ENCODE measurements at places on chromosomes 2 and 18.

DNA sequence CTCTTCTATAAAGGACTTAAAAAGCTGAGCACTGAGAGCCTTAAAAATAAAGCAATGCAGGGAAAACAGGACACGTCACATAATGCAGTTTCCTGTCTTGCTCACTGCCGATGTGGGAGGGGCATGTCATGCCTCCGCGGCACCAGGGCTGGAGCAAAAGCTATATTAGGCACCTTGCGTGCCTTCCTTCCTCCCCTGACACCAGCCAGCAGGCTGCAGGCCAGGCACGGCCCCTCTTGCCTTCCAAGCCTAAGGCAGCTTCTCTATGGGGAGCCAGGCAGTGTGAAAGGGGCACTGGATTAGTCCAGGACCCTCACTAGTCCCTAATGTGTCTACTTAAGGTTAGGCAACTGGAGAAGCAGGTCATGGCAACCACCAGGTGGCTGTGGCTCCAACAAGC is 26.3 kb downstream of the MRPL35 start:
- no peak for DNase-seq

GRCh38 chr2:162266460-162266760 is 23.2 kb upstream of the FAP start:
- DNase-seq: no peak

DNA sequence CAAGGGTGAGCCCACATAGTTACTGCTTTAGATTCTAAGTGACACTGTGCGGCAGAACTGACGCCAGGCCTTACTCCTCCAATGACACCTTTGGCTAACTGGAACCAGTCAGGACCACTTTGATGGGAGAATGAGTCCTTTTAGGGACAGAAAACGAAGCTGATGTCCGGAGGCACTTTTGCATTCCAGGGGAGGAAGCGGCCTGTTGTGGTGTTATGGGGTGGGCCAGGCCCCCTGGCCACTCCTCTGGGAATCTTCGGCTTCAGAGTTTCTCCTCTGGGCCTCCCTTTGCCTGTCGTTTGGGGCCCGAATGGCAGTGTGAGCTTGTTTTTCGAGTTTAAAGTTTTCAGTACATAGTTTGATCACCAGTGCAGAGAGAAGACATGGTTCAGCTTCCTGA is 65.9 kb downstream of the MBP start:
- DNase-seq: no peak

GRCh38 chr2:111221701-111222100 is 101.0 kb downstream of the BCL2L11 start:
- no peak for DNase-seq

DNA sequence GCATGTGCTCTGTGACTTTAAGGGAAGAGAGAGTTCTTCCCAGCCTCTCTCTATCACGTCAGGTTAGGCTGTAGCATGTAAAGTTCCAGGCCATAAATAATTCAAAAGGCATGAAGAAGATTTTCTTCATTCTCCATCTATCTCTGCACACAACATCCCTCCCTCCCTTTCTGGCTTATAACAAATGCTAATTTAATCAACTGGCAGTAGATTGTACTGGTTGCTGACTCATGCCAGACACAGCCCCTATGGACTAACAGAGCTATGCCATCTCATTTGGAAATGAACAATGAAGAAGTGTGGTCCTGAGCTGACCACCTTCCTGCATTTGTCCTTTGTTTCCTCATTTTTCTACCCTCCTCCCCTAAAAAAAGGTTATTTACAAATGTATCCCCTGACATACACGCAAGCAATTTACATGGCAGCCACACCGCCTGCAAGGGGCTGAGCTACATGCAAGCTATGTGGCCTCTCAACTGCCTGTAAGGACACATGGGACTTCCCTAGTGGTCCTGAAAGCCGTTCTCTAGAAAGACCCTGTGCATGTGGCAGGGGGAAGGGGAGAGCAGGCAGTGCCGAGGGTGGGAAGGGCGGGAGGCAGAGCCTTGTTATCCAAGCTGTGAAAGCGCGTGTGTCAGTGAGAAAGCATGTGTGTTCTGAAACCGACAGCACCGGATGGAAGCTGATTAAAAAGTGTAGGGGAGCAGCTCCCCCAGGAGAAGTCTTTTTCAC is 90.9 kb upstream of the KLF7 start:
- no peak for DNase-seq

- no peak for DNase-seq
Observed at GRCh38 chr18:60215432-60215831, 157.1 kb downstream of the MC4R start.

GRCh38 chr2:25699216-25699615 is 25.8 kb upstream of the DTNB start:
- no peak for DNase-seq

All from caudate nucleus (tissue), 63 donors.